ENCODE measurements at places on chromosomes 12 and 14.

- no peak for DNase-seq
These were observed 368.2 kb downstream of the BTG1 start for GRCh38 chr12:91777268-91777992.

DNA sequence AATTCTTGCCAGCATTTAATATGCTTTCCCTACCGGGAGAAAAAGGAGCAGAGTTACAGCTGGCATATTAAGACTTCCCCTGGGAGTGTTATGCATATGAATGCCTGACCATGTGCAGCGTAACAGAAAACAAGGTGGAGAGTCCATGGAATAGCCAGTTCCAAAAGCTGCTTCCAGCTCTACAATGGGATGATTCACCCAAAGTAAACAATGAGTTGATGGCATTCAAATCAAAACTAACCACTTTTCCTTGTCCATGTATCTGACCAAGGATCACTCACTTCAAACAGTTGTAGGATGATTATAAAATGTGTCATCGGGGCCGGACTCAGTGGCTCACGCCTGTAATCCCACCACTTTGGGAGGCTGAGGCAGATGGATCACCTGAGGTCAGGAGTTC, 48.1 kb upstream of the BICDL1 start:
- DNase-seq = no peak

- no peak for DNase-seq
These were observed 619.3 kb downstream of the SNAPC1 start for GRCh38 chr14:62381311-62382070.

DNA sequence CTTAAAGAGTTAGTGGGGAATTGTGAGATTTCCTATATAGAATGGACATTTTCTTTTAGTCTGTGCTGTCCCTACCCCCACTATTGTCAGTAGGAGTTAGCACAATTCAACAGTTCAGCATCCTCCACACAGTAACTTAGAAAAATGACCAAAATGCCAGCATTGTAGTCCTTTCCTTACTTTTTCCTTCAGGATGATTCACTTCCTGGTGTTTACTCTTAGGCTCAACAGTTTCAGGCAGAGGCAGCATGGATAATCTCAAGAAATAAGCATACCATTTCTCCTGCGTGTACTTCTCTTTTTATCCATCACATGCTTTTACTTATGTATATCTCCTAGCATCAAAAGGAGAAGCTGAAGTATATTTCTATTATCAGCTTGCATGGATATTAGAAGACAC, 683.4 kb downstream of the SLC16A7 start:
- DNase-seq = no peak

DNA sequence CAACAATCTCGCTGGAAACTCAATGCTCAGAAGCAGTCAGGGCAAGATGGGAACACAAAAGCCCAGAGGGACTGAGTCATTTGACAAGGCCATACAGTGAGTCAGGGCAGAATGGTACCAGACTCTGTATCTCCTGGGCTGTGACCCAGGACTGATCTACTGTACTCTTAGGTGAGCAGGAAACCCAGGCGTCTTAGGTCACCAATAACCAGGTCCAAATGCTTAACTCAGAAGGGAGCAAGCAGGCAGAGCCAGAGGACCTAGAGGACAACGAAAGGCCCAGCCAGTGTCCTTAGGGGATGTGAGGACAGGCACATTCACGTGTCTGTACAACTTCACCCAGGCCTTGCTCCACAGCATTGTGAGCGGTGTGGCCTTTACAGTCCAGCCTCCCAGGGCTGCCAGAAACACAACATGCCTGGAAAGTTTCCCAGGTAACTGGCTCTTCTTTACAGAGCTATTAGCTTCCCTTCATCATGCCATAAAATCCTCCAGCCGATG, 69.9 kb downstream of the ARL6IP4 start:
- no peak for DNase-seq

- DNase-seq = peak; percentile 13
These were observed 123.0 kb downstream of the GLT1D1 start for GRCh38 chr12:128976120-128976738.

DNA sequence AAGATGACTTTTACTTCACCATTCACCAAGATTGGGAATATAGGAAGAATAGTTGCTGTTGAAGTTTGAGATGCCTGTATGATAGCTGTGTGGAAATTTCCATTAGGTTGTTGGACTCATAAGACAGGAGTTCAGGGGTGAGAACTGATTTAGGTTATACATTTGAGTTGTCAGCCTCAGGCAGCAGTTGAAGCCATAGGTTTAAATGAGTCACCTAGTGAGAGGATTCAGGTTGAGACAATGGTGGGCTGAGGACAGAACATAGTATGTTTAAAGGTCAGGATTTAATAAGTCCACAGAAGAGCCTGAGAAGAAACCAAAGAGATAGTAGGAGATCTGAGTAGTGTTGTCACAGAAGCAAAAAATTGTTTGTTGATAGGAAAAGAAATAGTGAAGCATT, 63.6 kb upstream of the MON2 start:
- DNase-seq = no peak

GRCh38 chr14:54682578-54682977, 115.7 kb downstream of the SAMD4A start:
- DNase-seq = no peak

DNA sequence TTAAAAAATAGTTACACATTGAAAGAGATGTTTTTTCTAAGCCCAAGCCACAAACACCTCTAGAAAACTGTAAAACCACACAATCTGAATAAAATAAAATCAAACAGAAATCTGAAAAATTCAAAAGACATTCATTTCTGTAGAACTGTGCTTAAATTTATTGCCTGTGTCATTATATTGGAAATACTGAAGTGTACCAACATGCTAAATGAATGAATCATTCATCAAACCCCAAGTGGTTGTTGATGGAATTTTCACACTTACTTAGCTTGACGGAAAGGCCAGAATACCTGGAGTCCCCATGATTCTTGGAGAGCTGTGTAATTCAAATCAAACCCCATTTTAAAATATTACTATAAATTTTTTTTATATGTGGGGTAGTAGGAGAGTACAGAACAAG, 2.7 kb downstream of the KITLG start:
- DNase-seq = no peak

GRCh38 chr12:6229224-6230218, 29.3 kb downstream of the CD9 start:
- DNase-seq = peak; percentile 65

GRCh38 chr14:35934499-35934898, 108.4 kb downstream of the BRMS1L start:
- no peak for DNase-seq

- DNase-seq = no peak
These were observed 124.5 kb downstream of the NCOR2 start for GRCh38 chr12:124442772-124443445.

DNA sequence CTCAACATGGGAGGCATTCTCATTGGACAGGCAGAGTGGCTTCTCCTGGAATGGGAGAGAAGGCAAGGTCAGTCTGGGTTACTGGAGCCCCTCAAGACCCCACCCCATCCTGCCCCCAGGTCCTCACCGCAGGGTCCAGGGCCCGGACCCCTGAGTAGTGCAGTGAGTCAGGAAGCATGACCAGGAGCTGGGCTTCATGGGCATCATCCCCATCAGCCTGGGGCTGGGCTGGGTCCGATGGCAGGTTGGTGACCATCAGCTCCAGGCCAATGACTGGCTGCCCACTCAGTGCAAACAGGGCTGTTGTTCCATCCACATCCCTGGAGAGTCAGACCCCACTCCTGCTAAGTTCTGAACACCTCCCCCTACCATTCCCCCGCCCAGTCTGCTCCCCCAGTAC, 13.1 kb downstream of the ITGA7 start:
- DNase-seq = no peak

GRCh38 chr14:39957290-39957689, 525.1 kb upstream of the FBXO33 start:
- no peak for DNase-seq

DNA sequence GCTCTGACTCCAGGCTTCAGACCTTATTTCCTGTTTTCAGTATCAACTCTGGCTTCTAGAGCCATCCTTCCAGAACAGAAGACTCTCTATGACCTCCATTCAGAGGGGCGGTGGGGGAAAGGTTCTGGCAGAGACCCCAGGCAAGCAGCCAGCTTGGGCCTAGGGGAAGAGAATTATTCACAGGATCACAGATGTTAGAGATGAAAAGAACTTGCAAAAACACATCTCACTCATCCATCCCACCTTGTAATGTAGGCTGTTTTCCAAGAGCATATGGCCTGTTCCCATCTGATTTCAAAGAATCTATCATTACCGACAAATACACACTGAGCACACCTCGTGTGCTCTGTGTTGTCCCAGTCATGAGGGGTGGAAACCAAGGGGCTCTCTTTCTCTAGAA, 131.9 kb downstream of the GRIN2B start:
- no peak for DNase-seq

- no peak for DNase-seq
These were observed 1006.4 kb upstream of the TMEM132C start for GRCh38 chr12:127260531-127260930.

DNA sequence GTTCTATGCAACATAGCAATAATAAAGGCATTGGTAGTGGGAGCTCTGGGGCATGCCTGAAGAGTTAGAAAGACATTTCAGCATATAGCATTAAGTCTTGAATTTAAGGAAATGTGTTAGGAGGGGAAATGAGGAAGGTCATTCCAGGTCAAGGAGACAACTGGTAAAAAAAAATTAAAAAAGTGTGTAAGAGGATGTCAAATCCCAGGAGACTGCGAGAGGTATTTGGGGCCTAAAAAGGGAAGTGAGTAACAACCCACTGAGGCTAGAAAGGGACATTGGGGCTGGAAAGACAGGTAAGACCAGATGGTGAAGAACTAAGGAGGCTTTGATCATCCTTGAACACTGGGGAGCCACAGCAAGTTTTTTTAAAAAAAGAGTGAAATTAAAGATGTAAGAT, 152.9 kb downstream of the SLC25A21 start:
- no peak for DNase-seq

DNA sequence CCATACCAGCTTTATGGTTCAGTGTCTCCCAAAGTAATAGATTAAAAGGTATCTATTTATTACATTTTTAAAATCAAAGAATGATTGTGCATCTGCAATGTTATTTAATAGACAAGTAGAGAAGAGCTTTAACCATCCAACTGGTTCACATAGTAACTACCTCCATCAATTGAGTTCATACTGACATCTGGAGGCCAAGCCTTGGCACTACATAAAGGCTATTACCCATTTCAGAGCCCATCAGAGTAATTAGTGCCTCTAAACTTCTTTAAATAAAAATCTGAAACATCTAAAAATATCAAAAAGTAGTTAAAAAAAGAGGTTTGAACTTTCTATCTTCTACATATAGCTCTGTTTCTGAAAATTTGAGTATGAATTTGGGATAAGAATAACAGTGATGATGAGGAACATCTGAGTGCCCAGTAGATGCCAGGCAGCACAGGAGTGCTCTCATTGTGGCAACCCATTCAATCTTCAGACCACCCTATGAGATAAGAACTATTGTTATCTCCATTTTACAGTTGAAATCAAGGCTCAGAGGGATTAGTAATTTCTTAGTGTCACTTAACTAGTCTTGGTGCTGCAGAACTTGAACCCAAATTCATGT, 132.9 kb upstream of the DAAM1 start:
- no peak for DNase-seq

DNA sequence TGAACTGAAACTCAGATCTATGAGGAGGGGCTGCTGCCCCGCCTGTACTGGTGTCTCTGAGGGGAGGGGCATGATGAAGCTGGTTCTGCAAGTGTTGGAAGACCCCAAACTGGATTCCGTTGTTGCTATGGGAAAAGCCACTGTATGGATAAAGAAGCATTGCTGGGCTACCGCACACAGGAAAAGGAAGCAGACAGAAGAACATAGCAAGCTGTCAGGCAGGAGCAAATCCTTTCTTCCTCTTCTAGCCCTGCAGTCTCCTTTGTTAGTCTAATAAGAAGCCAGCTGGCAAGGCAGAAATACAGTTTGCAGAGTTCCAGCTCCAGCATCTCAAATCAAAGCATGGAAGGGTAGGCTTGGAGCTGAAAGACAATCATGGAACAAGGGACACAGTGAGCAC, 26.3 kb upstream of the NR1H4 start:
- no peak for DNase-seq
